ENCODE measurements at places on chromosomes 7 and 10.

- DNase-seq: no peak
Measured at GRCh38 chr7:18520450-18521235, 25.1 kb downstream of the HDAC9 start.

GRCh38 chr7:26667514-26668133 is 196.8 kb downstream of the SKAP2 start:
- DNase-seq: peak; percentile 33

GRCh38 chr7:128935342-128935730 is 2.4 kb upstream of the IRF5 start:
- DNase-seq: no peak

- DNase-seq: no peak
Measured at GRCh38 chr10:6396652-6397051, 183.4 kb downstream of the PRKCQ start.

GRCh38 chr10:96720422-96721206 is at the start of gene PIK3AP1:
Gene PIK3AP1, minus strand, starts transcription at chr10:96720514. Its CDS starts 120 bp downstream, at chr10:96720394.
- DNase-seq: peak; percentile 38

DNA sequence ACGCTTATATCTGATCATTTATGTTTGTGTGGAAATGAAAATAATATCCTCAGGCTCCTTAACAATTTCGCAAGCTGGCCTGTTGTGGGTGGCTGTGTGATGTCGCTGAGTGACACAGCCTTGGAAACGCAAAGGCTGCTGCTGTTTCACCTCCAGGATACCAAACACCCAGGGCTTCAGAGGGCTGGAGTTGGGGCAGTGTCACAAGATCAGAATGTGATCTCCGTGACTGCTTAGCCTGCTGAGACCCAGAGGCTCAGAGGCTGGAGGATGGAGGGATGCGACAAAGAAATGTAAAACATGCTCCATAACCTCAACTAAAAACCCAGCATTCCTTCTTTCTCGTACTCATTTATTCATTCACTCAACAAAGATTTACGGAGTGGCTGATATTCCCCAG is 37.2 kb upstream of the BMPER start:
- no peak for DNase-seq

DNA sequence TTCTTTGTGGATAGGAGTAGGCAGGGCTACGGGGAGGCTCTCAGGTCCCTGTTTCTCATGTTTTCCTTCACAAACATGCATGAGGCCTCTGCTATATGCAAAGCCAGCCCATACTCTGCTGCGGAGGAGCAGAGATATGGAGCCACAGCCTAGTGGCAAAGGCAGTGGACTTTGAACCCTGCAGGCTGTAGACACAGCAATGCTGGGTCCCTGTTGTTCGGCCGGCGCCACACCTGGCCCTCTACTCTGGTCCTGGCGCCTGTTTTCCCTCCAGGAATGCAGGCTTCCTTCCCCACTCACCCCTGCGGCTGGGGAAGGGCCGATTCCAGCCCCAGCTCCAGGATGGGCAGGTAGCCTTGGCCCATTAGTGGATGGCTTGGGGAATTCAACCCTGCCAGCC is 11.5 kb downstream of the CLRN3 start:
- no peak for DNase-seq

- DNase-seq: no peak
Measured at GRCh38 chr10:85400981-85401695, 965.5 kb downstream of the GRID1 start.

DNA sequence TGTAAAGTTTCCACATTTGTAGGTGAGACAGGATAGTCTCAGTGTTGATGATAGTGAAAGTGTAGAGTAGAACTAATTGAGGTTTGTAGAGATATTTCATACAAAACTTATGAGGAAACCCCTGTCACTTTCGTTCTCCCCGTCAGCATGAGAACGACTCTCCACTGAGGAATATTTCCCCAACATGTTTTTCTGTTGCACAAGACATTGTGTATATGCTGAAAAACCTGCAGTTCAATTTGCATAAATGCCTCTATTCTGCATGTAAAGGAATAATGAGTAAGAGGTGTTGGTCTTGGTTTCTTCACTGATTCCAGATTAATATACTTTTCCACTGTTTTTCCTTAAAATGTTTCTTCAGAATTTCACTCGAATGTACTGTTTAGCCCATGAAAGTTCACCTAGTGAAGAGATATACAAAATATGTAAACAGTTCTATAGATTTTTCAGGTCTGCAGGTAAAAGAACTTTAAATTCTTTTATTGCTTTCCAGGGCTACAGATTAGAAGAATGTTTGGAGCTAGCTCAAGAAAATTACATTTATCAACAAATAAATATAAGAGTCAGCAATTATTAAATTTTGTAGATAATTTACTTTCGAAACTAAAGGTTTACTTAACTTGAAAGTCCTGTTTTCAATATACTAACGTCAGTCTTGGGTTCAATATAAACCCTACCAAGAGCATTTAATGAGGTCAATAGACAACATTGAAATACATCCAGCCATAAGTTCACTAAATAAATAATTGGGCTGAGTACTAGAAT is 37.2 kb downstream of the HEPACAM2 start:
- DNase-seq: no peak

GRCh38 chr7:81693894-81694293 is 76.0 kb downstream of the HGF start:
- DNase-seq: no peak

DNA sequence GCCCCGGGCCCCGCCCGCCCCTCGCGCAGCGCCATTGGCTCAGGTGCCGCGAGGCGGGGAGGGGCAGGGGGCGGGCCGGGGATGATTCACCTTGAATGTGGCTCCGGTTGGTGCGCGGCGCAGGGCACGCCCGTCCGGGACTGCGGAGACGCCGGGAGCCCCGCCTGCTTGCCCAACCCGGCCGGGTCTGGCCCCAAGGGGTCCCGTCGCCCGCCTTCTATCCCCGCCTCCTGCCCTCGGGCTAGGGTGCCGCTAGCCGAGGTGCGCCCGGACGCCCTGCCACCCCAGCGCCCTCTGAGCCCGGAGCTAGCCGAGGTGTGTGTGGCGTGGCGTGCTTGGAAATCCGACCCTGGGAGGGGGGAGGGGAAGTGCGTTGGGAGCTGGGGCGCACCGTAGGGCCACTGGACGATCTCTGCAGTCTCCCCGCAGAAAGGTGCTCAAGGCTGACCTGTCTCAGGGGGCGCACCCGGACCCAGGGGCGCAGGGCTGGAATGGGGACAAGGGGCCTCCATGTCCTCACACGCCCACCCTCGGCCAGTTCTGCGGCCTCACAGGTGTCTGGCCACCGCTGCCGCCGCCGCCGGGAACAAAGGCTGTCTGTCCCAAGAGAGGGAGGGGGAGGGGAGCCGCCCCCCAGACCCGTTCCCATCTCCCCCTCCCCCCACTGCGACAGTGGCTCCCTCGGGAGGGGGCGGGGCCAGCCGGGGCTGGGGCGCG is 168.9 kb downstream of the NRF1 start:
- peak; percentile 81 for DNase-seq

DNA sequence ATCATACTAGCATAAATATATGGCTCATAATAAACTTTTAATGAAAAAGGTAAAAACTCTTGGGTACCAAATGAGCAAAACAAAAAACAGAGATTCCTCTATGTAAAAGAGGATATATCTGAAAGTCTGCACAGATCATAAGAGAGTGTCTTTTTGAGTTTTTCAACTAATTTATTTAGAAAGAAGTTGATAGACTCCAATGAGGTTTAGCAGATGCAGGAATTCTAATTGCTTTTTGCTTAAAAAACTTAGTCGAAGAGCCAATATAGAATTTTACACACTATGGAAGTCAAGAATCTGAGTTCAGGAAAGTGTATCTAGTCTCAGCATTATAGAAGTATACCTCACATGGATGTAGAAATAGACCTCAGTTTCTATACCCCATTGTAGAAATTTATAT is 3.4 kb upstream of the MLLT10 start:
- DNase-seq: no peak

- no peak for DNase-seq
Measured at GRCh38 chr10:129219364-129219763, 247.7 kb upstream of the MGMT start.

DNA sequence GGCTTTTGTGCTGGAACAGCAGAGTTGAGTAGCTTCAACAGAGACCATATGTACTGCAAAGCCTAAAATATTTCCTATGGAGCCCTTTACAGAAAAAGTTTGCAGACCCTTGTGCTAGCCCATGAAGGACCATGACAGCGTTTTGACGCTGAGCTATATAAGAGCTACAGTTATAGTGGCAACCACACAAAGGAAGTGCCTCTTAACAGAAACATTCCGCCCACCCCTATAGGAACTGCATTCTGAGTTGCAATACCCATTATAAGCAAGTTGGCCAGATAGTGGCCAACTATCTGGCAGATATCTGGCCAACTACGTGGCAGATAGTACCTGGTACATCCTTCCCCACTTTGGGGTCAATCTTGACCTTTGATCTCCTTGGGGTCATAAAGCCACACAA is 47.5 kb upstream of the DMBT1 start:
- DNase-seq: no peak

DNA sequence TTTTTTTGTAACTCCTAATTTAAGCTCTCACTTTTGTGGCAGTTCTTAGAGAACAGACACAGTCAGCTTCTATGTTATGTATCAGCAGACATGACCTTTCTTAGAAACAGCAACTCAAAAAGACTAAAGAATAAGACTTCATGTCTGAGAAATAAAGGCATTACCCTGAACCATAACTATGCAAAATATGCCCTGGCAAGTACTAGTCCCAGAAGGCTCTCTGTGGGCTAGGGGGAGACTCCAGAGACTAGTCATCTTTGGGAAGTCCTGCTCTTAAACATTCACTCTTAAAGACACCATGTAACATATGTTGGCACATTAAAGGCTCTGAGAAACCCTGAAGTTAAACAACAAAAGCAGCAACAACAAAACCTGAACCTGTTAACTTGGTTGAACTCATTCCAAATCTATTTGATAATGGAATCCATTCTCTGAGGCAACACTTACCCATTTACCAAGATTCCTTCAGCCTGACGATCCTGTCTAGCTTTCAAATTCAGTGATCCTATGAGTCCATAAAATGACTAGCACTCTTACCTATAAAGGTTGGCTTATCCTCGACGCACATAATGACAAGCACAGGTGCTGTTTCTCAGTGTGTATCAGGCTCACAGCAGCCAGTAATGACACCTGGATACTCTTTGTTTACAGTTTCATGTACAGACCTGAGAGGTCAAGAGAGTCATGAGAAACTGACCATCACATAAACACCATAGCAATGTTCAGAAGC is 62.3 kb downstream of the OSBPL3 start:
- no peak for DNase-seq

- DNase-seq: no peak
Measured at GRCh38 chr10:52011118-52011517, 303.0 kb upstream of the DKK1 start.

- DNase-seq: no peak
Measured at GRCh38 chr7:19305698-19306097, 160.5 kb upstream of the FERD3L start.

- no peak for DNase-seq
Measured at GRCh38 chr7:120110169-120110568, 162.8 kb upstream of the KCND2 start.

GRCh38 chr7:130959743-130960207 is 225.8 kb upstream of the KLF14 start:
- DNase-seq: peak; percentile 58

DNA sequence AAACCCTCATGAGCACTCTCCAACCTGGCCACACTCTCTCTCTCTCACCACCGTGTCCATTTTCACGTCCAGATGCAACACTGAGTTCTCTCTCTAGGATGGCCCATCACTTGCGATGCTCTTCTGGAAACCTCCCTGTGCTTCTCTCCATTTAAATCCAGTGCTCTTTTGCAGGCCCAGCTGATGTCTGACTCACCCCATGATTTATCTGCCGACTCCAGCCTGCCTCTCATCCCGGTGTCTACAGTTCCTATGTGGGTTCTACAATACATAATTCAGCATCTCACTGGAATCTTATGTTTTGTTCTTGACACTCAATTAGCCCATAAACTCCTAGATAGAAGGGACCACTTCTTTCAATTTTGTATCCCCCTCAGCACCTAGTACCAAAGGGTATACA is 5.0 kb downstream of the TPK1 start:
- DNase-seq: no peak

DNA sequence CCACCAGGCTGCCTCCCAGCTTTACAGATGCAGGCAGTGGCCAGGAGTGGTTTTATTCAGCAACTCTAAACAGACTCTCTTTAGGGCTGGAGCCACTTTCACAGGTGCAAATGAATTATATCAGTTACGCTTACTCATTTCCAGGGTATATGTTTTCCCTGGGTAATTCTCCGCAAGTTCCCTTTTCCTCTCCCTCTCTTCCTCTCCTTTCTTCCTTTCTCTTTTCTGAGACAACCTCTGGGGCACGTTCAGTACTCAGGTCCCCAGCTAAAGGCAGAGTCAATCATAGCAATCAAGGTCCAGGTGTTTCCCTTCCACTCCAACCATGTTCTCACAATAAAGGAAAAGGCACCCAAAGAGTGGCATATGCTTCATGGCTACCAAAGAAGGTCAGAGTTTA is 41.3 kb downstream of the PDLIM1 start:
- no peak for DNase-seq

DNA sequence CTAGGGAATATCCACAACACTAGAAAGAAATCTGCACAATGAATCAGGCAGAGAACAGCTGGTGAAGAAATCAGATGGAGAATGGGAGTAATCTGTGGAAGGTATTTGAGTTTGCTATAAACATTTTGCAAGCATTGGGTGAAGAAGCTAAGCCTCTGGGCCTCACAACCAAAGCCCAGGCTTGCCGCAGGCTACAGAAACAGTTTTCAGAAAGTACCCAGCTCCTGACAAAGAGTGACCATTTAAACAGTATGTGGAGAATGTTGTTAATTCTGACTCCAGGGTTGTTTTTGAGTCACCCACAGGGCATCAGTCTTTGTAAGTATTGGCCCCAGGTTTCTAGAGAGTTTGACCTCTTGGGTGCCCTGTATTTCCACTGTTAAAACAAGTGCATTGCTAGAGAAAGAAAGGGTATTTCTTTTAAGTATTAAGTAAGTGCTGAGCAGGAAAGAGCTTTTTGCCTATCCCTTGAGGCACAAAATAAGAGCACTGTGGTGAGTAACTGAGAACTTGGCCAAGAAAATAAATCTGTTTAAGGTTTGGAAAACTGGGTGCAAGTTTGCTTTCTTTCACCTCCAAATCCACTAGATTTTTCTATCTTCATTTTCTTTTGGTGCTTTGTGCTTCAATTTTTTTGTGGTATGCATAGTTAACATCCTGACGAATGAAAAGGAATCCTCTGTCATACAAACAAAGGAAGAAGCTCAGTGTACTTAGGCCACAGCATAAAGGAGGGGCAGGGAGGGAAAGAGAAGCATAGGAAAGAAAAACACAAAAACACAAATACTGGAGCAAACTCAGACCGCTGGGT is 691.8 kb downstream of the SUGCT start:
- DNase-seq: no peak

GRCh38 chr10:97278491-97278989 is 13.9 kb downstream of the ARHGAP19 start:
- DNase-seq: no peak

- DNase-seq: no peak
Measured at GRCh38 chr7:83178066-83178465, 15.4 kb upstream of the PCLO start.
